ENCODE measurements at places on chromosomes 12 and 14. TPM values are rescaled to one million over a fixed set of nuclear protein-coding genes. Genes with fewer than 3 reads are reported as not detected.

GRCh38 chr12:28941248-28941647 lies 207.8 kb upstream of the FAR2 start:
- DNase-seq = no peak

DNA sequence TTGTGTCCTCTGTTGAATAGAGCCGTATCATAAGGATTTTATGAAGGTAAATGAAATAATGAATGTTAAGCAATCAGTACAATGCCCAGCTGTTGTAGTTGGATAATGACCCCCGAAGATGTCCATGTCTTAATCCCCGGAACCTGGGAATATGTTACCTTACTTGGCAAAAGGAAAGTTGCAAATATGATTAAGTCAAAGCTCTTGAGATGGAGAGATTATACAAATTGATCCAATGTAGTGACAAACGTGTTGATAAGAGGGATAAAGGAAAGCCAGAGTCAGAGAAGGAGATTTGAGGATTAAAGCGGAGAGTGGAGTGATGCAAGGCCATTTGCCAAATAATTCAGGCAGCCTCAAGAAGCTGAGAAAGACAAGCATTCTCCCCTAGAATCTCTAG lies 19.2 kb upstream of the MGAT4C start:
- DNase-seq = no peak

- DNase-seq = no peak
Measured at GRCh38 chr12:67811437-67812361, 163.2 kb downstream of the DYRK2 start.

GRCh38 chr12:4858386-4858785 lies 51.3 kb upstream of the KCNA1 start:
- DNase-seq = no peak

GRCh38 chr14:72738161-72738611 lies 155.7 kb downstream of the DPF3 start:
- no peak for DNase-seq

GRCh38 chr12:107318806-107319532 lies 225.6 kb upstream of the CRY1 start:
- DNase-seq = no peak

GRCh38 chr14:50099335-50099734 lies 17.0 kb downstream of the VCPKMT start:
- DNase-seq = no peak

DNA sequence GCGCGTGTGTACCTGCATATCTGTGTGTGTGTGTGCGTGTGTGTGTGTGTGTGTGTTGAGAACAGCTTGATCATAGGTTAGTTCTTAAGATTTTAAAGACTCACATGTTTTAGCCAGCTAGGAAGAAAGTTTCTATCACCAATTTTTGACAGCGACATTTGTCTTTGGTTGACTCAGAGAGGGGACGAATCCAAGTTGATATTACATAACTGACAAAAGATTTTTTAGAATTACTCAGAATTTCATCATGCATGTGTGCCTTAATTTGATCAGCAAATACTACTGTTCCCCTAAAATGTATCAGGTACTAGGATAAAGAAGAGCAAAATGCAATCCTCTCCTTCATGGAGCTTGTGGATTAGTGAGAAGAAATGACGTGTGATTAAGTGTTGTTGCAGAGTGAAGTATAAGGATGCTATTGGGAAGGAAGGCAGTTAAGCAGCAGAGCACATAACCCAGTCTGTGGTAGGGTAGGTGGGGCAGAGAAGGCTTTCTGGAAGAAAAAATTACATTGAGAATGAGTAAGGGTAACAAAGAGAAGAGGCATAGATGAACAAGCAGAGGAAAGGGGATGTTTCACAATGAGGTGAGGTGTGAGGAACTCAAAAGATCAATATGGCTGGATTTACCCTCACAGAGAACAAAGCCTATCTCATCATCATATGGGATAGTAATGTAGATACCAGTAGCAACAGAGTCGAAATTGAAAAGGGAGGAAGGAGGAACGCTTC lies 77.5 kb downstream of the ELK3 start:
- DNase-seq = no peak

GRCh38 chr12:126337556-126338441 lies 1272.6 kb downstream of the AACS start:
- DNase-seq = no peak

DNA sequence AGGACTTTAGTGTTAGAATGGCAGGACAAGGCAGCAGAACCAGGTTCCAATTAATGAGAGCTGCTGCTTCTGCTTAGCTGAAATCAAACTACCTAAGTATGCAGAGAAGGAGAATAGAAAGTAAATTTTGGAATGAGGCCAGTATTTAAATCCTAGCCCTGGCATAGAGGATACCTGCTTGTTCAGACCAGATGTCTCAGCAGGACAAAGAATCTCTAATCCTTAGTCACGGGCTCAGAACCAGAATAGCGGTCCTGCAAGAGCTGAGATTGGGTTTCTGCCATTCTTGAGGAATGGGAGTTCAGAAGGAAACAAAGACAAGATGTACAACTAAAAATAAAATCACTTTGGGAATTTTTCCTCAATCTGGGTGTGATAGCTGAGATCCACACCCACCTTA lies 550.8 kb upstream of the TMEM132C start:
- no peak for DNase-seq

DNA sequence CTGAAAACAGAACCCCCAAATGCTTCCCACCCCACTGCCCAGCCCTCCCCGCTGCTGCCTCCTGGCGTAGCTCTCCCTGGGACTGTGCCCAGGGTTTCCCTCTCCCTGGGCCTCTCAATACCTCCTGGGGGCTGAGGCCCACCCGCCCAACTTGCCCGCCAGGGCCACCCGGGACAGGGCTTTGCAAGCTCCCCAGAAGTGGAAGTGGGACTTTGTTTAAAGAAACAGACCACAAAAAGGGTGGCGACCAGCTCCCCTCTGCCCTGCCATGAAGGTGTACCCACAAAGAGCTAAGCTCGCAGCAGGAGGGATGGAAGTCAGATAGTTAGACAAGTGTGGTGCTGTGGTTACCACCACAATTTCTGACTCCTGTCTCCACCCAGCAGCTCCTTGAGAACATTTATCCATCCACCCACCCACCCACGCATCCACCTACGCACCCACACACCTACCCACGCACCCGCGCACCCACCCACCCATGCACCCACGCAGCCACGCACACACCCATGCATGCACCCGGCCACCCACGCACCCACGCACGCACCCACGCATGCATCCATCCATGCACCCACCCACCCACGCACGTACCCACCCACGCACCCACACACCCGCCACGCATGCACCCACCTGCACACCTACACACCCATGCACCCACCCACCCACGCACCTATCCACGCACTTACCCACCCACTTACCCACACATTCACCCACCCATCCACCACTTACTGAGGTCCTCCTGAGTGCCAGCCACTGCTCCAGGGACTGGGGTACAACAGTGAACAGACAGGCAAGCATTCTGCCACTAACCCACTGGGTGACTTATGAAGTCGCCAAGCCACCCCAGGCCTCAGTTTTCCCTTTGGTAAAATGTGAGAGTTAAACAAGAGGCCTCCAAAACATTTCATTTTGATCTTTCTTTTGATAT lies 127.3 kb downstream of the SCARB1 start:
- DNase-seq = peak; percentile 40

DNA sequence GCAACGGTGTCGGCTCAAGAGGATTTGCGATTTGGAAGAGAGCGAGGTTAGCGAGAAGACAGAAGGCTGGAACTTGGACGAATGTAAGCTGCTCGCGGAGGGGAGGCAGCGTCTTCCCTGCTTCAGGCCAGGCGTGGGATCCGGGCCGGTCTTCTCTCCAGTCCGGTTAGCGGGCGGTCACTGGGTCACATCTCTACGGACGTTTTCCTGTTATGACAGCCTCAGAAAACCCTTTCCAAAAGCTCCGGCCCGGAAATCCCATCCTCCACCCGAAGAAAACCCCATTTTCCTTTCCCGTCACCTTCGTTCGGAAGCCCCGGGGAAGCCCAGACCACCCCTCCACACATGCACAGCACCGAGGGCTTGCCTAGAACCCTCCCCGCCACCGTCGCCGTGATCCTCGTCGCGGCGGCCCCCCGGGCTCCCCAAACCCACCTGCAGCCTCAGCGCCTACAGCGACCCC lies 268 bp downstream of the NDUFB1 start:
- DNase-seq = no peak

- no peak for DNase-seq
Measured at GRCh38 chr12:10957741-10958140, 18.7 kb upstream of the TAS2R14 start.

DNA sequence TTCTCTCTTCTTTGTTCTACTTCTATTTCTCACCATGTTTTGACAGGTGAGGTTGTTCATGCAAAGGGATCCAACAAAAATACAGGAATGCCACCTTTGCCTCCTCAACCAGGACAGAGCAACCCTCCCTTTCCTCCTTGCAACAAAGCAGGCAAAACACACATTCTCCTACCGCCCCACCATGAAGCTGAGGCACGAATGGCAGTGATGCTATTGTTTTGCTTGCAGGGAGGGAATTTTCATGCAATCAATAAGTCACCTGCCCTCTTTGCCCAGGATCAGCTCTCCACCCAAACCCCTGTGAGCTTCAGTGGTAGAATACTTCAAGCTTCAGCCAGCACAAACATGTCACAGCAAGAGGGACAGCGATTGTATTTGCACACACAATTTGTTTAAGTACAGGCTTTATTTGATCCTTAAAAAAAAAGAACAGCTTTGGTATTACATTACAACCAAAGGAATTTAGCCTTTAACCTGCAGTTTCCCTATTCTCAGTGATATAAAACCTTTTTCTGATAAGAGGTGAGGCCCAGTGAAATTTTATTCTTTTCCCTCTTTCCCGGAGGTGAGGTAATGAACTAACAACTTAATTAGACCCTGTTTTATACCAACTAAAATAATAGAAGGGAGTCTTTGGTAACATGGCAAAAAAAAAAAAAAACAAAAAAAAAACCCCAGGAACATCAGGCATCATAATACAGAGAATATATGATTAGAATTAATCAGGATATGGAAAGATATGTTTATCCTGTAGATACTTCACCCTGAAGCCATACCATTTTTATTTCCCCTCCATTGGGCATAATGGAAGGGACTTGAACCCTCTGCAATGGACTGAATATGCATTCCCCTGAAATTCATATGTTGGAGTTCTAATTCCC lies 87.0 kb upstream of the EEA1 start:
- no peak for DNase-seq

GRCh38 chr12:124764870-124765580 lies 98.6 kb downstream of the SCARB1 start:
- no peak for DNase-seq

GRCh38 chr14:68392393-68393141 lies 400.3 kb downstream of the ZFP36L1 start:
- DNase-seq = no peak

GLS2 gene
- 3.2 TPM for polyA plus RNA-seq

KRT78 gene
- not detected for polyA plus RNA-seq

POTEM gene
- not detected for polyA plus RNA-seq

SLC17A8 gene
- polyA plus RNA-seq = not detected

OS9 gene
- polyA plus RNA-seq = 86.9 TPM

OTX2 gene
- not detected for polyA plus RNA-seq

PTGER2 gene
- polyA plus RNA-seq = 289 TPM

All from CD8-positive, alpha-beta memory T cell (primary cell).